ENCODE measurements at places on chromosomes 2 and 18.

GRCh38 chr18:49813069-49813318 lies 339 bp downstream of the ACAA2 start:
- DNase-seq, result no peak
- H3K36me3 ChIP-seq, result no peaks in the 10 kb centered on the region
- H3K27ac ChIP-seq, result peak overlapping the region; percentile 90
- peaks cover 38% of the 10 kb centered on the region for H3K4me1 ChIP-seq
- no peaks in the 10 kb centered on the region for H3K27me3 ChIP-seq

DNA sequence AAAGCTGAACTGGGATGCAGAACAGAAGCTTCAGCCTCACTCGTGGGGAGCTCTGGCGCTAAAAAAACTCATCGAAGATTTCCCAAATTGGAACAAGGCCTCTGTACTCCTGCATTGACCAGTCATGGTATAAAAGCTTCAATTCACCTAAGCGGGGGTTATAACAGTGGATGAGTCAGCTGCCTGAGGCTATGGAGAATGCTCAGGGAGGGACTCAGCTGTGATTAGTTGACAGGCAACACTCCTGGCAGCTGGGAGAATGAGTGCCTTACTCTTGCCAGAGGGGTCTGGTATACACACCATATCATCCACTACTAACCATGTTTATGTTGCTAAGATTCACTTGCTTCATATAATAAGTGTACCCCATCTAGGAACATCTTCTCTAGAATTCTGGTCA lies 350.6 kb upstream of the VRK2 start:
- no peaks in the 10 kb centered on the region for H3K4me1 ChIP-seq
- no peaks in the 10 kb centered on the region for H3K36me3 ChIP-seq
- H3K4me3 ChIP-seq, result no peak overlapping the region
- H3K27ac ChIP-seq, result no peak overlapping the region

GRCh38 chr2:28869494-28870145 lies 489 bp downstream of the TRMT61B start:
- H3K27me3 ChIP-seq, result no peaks in the 10 kb centered on the region
- H3K36me3 ChIP-seq, result no peaks in the 10 kb centered on the region
- peak overlapping the region; percentile 96 for H3K27ac ChIP-seq
- H3K4me1 ChIP-seq, result peaks cover 34% of the 10 kb centered on the region
- H3K4me3 ChIP-seq, result peak overlapping the region; percentile 100
- DNase-seq, result no peak

DNA sequence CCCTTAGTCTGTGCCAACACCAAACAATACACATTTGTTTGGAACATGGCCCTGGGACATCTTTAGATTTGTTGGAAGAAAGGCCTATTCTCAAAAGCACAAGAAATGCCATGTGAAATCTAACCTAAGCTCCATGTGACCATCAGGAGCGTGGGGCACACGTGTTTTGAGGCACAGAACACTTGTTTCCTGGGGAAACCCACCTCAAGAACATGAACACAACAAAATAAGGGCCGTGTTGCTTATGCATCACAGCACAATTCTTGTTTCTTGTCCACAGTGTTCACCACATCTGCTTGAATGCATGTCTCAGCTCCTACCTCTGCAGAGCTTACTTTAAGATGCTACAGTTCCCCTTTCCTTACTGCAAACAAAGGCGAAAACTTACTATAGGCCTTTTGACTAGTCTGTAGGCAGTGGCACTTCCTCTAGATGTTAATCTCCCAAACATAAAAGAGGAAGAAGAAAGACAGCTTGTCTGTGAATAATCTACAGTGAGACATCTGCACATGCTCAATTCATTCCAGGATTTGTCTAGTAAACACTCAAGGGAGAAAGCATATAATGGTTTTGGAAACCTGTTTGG lies 165.0 kb downstream of the ANKRD44 start:
- H3K4me1 ChIP-seq, result peaks cover 80% of the 10 kb centered on the region
- H3K4me3 ChIP-seq, result no peak overlapping the region
- no peaks in the 10 kb centered on the region for H3K27me3 ChIP-seq
- H3K27ac ChIP-seq, result no peak overlapping the region
- H3K36me3 ChIP-seq, result no peaks in the 10 kb centered on the region

- no peaks in the 10 kb centered on the region for H3K36me3 ChIP-seq
- no peaks in the 10 kb centered on the region for H3K4me1 ChIP-seq
- H3K27ac ChIP-seq, result no peak overlapping the region
- H3K27me3 ChIP-seq, result no peaks in the 10 kb centered on the region
These were observed 496.1 kb upstream of the FSIP2 start for GRCh38 chr2:185242462-185242861.

- no peaks in the 10 kb centered on the region for H3K27me3 ChIP-seq
- no peak overlapping the region for H3K4me3 ChIP-seq
- no peaks in the 10 kb centered on the region for H3K4me1 ChIP-seq
- peaks cover 13% of the 10 kb centered on the region for H3K36me3 ChIP-seq
These were observed 13.8 kb downstream of the TPGS2 start for GRCh38 chr18:36814994-36815393.

GRCh38 chr2:236852977-236853374 lies 232.7 kb upstream of the COPS8 start:
- no peaks in the 10 kb centered on the region for H3K4me1 ChIP-seq
- no peaks in the 10 kb centered on the region for H3K36me3 ChIP-seq
- H3K27ac ChIP-seq, result no peak overlapping the region
- no peak overlapping the region for H3K4me3 ChIP-seq
- H3K27me3 ChIP-seq, result no peaks in the 10 kb centered on the region

DNA sequence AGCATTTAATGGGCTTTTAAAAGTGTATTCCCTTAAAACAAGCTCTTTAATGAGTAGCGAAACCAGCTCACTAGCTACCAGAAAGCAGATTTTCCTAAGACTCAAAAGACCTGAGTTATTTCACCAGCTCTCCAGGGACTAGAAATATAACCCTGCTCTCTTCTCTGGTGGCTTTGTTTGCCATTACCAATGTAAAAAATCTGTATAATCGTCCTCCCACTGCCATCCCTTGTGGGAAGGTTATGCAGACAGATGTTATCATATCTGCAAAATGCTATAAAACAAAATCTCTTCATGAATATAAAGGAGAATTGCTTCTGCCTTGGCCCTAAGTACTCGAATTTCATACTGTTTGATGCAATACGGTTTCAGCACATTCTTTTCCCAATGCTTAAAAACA lies 335.2 kb downstream of the NUP35 start:
- H3K36me3 ChIP-seq, result no peaks in the 10 kb centered on the region
- H3K4me3 ChIP-seq, result no peak overlapping the region
- no peaks in the 10 kb centered on the region for H3K27me3 ChIP-seq
- no peaks in the 10 kb centered on the region for H3K4me1 ChIP-seq
- DNase-seq, result no peak

GRCh38 chr2:65129286-65129825 lies 550 bp downstream of the RAB1A start:
- H3K4me3 ChIP-seq, result peak overlapping the region; percentile 81
- DNase-seq, result no peak
- H3K27me3 ChIP-seq, result no peaks in the 10 kb centered on the region
- H3K36me3 ChIP-seq, result no peaks in the 10 kb centered on the region

GRCh38 chr2:163731735-163732134 lies 4.1 kb downstream of the FIGN start:
- no peaks in the 10 kb centered on the region for H3K27me3 ChIP-seq
- H3K4me1 ChIP-seq, result no peaks in the 10 kb centered on the region
- no peak overlapping the region for H3K27ac ChIP-seq
- no peak for DNase-seq
- H3K36me3 ChIP-seq, result no peaks in the 10 kb centered on the region
- no peak overlapping the region for H3K4me3 ChIP-seq

DNA sequence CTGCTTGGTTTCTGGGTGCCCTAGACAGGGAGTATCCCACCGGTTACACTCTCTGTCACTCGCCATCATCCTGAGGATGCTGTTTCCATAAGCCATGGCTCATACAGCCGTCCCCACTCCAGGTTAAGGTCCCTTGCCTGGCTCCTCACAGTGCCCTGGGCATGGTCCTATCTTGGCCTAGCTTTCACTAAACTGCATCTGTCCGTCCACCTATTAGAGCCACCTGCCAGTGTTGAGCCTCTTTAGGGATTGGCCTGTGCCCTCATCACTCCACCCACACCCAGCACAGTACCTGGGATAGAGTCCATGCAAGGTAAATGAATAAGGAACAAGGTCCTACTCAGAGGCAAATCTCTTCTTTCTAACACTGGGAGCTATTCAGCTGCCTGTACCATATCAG lies 320.1 kb downstream of the GBX2 start:
- H3K4me1 ChIP-seq, result no peaks in the 10 kb centered on the region
- H3K36me3 ChIP-seq, result no peaks in the 10 kb centered on the region
- H3K27me3 ChIP-seq, result no peaks in the 10 kb centered on the region
- H3K4me3 ChIP-seq, result no peak overlapping the region
- no peak overlapping the region for H3K27ac ChIP-seq

DNA sequence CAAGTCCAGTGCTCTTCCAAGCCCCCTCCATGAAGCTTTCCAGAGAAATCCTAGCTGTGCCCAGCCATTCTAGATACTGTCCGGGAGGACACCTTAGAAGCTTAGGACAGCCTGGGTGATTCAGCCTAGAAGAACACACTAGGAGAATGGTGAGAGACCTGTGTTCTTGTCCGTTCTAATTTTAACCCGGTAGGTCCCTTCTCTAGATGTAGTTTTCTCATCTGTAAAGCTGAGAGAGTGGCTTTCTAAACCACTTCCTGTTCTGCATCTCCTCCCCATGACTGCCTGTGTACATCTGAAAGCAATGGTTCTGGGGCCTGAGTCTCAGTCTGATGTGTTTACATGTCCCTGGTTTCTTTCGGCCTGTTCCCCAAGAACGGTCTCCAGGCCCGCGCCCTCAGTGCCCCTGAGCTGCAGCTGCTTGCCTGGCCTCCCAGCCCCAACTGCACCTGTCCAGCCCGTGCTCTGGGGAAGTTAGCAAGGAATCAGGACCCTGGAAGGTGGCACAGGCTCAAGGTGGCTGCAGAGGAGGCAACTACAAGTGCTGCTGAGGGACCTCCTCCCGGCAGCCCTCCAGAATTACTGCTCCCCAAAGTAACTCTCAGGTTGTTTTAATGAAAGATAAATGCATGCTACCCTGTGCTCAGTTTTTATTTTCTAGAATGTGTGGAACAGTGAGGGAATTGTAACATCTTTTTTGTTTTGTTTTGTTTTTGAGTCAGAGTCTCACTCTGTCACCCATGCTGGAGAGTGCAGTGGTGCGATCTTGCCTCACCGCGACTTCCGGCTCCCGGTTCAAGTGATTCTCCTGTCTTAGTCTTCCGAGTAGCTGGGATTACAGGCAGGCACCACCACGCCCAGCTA lies 105.9 kb downstream of the LBH start:
- peaks cover 67% of the 10 kb centered on the region for H3K4me1 ChIP-seq
- no peaks in the 10 kb centered on the region for H3K27me3 ChIP-seq

GRCh38 chr2:240131941-240132650 lies 4.0 kb downstream of the COPS9 start:
- peaks cover 16% of the 10 kb centered on the region for H3K4me1 ChIP-seq
- H3K27ac ChIP-seq, result no peak overlapping the region
- no peak overlapping the region for H3K4me3 ChIP-seq
- no peaks in the 10 kb centered on the region for H3K27me3 ChIP-seq

GRCh38 chr18:60110836-60111235 lies 211.0 kb downstream of the PMAIP1 start:
- H3K4me3 ChIP-seq, result no peak overlapping the region
- no peaks in the 10 kb centered on the region for H3K27me3 ChIP-seq
- no peaks in the 10 kb centered on the region for H3K36me3 ChIP-seq
